ENCODE measurements at places on chromosomes 7 and 10.

- no peak for DNase-seq
Measured at GRCh38 chr7:37048674-37049073, 324.4 kb upstream of the AOAH start.

GRCh38 chr10:47027108-47027783 lies 116.0 kb downstream of the PTPN20 start:
- DNase-seq, result no peak

DNA sequence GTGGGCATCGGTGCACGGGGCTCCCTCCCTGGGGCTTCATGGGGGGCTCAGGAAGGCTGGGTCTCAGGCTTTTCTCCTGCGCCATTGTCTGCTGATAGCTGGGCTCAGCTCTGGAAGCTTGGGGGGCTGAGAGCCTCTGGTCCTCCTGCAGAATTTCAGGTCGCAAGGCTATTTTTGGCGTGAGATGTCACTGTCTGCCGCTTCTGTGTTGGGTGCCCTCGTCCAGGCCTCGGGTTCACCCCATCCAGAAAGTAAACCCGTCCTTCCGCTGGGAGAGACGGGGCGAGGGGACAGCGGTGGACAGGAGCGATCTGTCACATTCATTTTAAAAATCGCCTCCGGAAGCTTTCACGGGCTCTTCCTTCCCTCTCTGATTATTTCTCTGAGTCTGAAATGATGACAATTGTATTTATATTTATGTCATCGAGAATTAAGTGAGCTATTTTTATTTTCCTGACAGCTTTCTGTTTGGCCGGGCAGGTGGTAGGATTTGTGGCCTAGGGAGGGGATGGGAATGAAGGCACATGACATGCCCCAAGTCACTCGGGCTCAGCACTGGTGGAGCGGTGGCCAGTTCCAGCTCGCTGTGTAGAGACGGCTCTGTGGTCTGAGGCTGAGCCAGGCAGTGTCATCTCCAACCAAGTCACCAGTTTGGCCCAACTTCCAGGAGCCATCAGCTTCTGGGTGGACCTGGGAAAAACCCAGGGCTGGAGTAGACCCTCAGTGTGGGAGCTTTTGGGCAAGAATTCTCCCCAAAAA lies 40.7 kb upstream of the AP5Z1 start:
- no peak for DNase-seq

DNA sequence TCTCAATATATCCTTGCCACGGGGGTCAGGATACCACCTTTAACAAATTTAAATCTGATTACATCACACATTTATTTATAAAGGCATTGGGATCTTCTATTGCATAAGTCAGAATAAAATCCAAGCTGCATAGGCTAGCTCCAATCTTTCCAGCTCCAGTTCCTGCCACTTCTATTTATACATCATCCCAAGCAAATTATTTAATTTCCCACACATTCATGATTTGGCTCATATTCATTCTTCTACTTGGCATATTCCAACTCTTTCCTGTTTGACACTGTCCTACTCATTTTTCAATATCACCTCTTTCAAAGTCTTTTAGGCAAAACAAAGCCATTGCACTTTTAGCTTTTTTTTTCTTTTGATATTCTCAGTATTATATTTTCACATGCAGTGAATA lies 579.0 kb upstream of the FZD8 start:
- DNase-seq, result no peak

DNA sequence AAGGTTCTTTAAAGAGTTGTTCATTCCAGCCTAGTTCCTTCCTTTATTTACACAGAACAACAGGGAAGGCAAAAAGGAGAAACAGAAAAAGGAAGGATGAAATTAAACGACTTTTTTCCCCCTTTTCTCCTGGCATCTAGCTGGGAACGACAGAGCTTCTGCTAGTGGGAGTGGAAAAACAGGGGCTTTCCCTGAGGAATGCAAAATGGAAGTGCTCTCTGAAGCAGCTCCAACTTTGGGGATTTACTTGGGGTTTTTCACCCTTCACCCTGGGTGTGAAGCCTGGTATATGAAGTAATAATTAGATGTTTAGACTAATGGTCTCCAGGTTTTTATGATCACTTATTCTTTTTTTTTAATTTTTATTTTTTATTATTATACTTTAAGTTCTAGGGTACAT lies 4.2 kb downstream of the PMPCB start:
- DNase-seq, result no peak

DNA sequence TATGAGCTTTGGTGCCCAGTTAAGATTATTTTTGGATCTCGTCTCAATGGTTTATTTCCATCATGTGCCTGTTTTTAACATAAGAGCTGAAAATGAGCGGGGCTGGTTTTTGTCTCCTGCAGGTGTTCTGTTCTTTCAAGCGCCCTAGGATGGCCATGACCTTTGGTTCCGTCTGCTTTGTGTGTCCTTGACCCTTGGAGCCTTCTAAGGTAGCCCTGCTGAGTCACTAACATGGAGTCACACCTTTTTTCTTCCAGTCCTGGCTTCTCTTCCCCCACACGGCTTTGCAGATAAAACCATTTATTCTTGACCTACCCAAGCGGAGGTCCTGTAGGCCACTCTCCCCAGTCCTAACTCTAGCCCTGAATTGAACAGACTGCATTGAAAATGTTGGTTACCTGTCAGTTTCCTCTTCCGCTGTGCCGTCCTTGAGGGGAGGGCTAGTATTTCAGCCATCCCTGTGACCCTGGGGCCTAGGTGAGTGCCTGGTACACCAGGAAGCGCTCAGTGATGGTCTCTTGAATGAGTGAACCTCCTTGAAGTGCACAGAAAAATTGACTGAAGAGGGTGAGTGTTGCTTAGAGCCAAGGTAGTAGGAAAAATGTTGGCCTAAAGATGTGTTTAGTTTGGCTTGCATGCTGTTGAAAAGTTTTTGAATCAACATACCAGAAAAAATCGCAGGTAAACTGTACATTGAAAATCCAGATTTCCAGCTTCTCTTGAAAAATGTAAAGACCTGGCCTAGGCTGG lies 48.0 kb downstream of the CAMK1D start:
- DNase-seq, result no peak

DNA sequence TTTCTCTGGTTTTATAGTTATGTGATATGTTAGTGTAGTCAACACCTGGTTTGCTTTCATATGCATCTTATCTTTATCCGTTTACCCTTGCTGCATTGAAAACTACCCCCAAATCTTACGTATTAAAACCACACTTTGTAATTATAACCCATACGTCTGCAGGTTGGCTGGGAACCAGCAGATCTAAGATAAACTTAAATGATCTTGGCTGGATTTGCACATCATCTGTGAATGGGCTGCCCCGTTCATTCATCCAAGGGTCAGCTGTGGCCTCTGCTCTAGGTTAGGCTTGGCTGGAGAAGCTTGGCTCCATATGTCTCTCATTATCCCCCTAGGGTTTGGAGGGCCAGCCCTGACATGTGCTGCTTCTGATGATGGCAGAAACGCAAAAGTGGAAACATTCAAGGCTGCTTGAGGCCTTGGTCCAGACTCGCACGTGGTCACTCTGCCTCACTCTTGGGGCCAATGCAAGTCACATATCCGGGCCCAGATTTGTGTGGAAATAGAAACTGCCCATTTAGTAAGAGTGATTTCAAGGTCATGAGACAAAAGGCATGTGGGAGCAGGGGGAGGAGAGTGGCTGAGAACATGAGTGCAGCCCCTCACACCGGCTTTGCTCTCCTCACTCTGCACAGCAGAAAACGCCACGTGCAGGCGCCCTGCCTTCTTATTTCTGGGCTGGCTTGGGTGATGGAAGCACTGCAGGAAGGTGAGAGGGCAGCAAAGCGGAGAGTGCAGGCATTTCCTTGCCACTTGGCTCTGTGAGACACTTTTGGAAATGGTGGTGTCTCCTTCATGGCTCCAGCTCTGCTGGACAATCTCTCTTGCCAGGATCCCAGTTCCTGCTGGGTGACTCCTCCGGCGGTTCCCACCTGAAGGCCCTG lies 553.8 kb downstream of the GLRX3 start:
- DNase-seq, result no peak

GRCh38 chr7:159030490-159031134 lies 114.1 kb downstream of the VIPR2 start:
- peak; percentile 59 for DNase-seq

GRCh38 chr10:88170628-88171027 lies 307.2 kb downstream of the PTEN start:
- no peak for DNase-seq

DNA sequence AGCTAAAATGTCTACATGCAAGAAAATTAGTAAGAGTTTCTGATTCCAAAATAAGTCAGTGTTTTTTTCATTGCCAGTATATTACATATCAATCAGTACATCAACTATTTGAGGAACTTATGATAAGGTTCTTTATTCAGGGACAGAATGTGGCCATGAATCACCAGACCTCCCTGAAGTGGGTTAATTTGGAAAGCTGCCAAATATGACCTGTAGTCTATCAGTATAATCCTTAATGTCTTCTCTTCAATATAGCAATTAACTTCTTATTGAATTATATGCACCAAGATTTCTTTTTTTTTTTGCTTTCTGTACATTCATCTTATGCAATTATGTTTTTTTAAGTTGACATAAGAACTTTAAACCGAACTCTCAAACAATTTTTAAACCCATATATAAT lies 714.5 kb upstream of the POT1 start:
- no peak for DNase-seq

DNA sequence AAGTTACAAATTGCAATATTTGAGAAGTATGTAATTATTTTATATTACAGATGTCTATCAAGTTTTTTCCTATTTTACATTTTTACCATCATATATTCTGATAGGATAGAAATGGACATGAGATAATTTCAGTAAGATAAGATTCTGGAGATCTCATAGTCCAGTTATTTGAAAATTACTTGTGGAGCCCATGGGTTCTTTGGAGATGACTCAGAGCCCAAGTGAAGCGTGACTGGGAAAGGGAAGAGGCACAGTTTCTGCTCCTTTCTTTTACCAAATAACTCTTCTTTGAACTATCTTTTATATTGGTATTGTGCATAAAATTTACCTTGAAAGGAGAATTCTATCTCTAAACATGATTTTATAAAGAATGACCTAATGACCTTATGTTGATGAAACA lies 2.4 kb downstream of the CD36 start:
- DNase-seq, result peak; percentile 28
